ENCODE measurements at places on chromosomes 2 and 18.
A peak's percentile ranks its signal among the peaks of the same experiment; 100 is the strongest.

GRCh38 chr2:101657787-101658186 is 39.7 kb upstream of the MAP4K4 start:
- no peak for DNase-seq

- no peak for DNase-seq
Observed at GRCh38 chr2:6845903-6846302, 19.8 kb downstream of the CMPK2 start.

DNA sequence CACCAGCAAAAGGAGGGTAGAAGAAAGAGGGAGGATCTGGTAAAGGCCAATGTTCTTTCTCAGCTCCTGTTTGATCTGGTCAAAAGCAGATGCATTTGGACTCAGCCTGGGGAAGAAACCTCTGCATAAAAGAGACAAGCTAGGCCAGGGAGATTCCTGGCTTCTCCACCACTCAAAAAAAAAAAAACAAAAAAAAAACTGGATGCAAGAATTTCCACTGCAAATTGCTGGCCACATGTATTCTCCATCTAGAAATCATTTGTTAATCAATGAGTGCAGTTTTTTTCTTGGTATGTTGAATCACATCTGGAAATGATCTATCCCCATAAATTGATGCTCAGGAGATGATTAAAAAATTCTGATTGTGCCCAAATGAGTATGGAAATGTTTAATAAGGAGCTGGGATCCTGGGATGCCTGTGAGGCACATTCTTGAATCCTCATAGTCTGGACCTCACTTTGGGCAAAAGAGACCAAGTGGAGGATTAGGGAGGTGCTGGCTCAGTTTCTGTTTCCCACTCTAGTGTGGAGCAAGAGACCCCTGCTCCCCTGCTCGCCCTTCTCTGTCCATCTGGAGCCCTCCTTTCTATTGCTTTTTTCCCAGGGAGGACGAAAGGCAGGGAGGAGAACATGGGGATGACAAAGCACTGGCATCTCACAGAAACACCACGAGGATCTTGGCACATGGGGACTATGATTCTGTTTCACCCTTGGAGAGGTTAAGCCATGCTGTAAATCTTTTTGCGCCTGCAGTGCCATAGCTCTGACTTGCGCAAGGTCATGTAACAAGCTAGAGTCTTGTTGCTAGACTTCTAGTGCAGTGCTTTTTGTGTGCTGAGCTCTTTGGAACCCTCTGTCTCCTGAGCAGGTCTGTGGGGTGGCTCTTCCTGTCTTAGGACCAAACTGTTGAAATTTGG is 57.6 kb downstream of the APOB start:
- DNase-seq = no peak

DNA sequence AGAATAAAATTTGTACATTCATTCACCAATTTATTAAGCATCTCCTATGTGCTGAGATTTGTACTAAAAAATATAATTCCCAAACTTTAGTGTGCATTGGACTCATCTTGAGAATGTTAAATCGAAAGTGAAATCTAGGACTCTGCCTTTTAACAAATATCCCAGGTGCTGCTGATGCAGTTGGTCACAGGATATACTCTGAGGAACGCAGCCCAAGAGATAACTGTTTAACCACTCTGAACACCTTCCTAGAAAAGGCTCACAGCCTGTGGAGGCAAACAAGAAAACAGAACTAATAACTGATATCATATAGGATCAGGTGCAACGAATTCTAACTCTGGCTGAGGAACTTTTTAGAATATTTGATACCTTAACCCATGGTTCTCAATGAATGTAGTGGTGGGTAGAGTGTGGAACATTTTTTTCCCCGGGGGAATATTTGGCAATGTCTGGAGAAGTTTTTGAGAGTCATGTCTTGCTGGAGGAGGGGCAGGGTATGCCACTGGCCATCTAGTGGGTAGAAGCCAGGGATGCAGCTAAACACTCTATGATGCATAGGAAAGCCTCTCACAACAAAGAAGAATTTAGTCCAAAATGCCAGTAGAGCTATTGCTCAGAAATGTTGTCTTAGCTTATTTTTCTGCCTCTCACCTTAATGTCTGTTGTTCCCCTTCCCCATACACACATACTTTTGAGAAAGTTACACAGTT is 96.5 kb downstream of the EHBP1 start:
- DNase-seq = peak; percentile 9
